Camera-type eye (tissue), 1 donor: ENCODE measurements at places on chromosomes 2 and 18. TPM values are rescaled to one million over a fixed set of nuclear protein-coding genes. Genes with fewer than 3 reads are reported as not detected.

ABCG5 gene
- total RNA-seq: 0.27 TPM

SPC25 gene
- total RNA-seq: 13.1 TPM

WDR75 gene
- total RNA-seq: 66.4 TPM

RGPD3 gene
- total RNA-seq: 1.3 TPM

NCKAP5 gene
- total RNA-seq: 58.8 TPM

DYNAP gene
- not detected for total RNA-seq
